Psoas muscle (tissue), 8 donors: ENCODE measurements at places on chromosomes 3 and 15. TPM values are rescaled to one million over a fixed set of nuclear protein-coding genes. Genes with fewer than 3 reads are reported as not detected.
A peak's percentile ranks its signal among the peaks of the same experiment; 100 is the strongest.

Gene ADPRH
- 16.9 TPM for total RNA-seq

Gene PLCH1
- total RNA-seq, result not detected

Gene NBEAL2
- 11.2 TPM for total RNA-seq

Gene OPA1
- total RNA-seq, result 129 TPM

Gene XRN1
- total RNA-seq, result 27.3 TPM

Gene C2CD4B
- 0.60 TPM for total RNA-seq

Gene MOBP
- not detected for total RNA-seq

Gene RAB27A
- total RNA-seq, result 2.1 TPM

Gene ANKUB1
- total RNA-seq, result not detected

Gene PRKCD
- total RNA-seq, result 3.2 TPM

Gene CD200
- total RNA-seq, result 1.5 TPM

GRCh38 chr3:54951405-54951804, 23.5 kb upstream of the LRTM1 start:
- no peak overlapping the region for H3K4me3 ChIP-seq
- peaks cover 14% of the 10 kb centered on the region for H3K4me1 ChIP-seq
- no peaks in the 10 kb centered on the region for H3K27me3 ChIP-seq
- DNase-seq, result peak; percentile 86
- no peaks in the 10 kb centered on the region for H3K36me3 ChIP-seq
- no peak overlapping the region for H3K27ac ChIP-seq

DNA sequence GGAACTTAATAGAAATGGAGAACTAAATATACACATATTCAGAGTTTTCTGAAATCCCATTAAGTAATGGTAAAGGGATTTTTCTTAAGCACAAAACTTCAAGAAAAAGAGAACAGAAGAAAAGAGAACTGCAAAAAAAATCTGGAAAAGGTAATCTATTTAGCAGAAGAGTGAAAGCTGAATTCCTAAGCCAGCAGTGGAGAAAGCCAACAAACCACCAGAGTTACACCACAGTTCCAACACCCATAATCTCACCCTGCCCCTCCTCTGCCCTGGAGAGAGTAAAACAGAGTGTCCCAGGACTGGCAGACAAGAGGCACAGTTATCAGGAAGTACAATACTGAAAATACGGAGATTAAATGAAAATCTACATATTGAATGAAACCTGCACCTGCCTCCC, 29.4 kb downstream of the TP53BP1 start:
- no peak overlapping the region for H3K27ac ChIP-seq
- H3K4me3 ChIP-seq, result no peak overlapping the region
- H3K4me1 ChIP-seq, result no peaks in the 10 kb centered on the region
- H3K27me3 ChIP-seq, result no peaks in the 10 kb centered on the region
- DNase-seq, result no peak
- no peaks in the 10 kb centered on the region for H3K36me3 ChIP-seq

- no peaks in the 10 kb centered on the region for H3K4me1 ChIP-seq
- H3K4me3 ChIP-seq, result no peak overlapping the region
- H3K36me3 ChIP-seq, result no peaks in the 10 kb centered on the region
These were observed 92.0 kb downstream of the GABRG3 start for GRCh38 chr15:27062951-27063350.

- no peak overlapping the region for H3K27ac ChIP-seq
- peaks cover 11% of the 10 kb centered on the region for H3K4me1 ChIP-seq
- H3K27me3 ChIP-seq, result no peaks in the 10 kb centered on the region
- no peak overlapping the region for H3K4me3 ChIP-seq
- H3K36me3 ChIP-seq, result no peaks in the 10 kb centered on the region
- no peak for DNase-seq
These were observed 166.6 kb downstream of the XXYLT1 start for GRCh38 chr3:195104340-195104739.

DNA sequence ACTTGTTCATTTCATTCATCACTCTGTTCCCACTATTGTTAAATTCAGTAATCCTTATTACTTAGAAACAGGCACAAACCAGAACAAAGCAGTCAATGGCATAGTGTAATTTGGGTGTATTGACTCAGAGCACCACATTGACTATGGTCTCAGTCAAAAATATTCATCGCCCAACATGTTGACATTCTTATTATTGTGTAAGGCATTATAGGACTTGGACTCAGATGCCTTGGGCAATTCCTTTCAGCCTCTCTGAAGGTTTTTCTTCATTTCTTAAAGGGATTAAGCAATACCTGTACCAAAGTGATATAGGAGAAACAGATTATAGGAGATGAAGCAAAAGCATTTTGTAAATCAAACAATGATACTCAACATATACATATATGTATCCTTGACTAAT, 114.7 kb upstream of the BHLHE40 start:
- H3K4me3 ChIP-seq, result no peak overlapping the region
- DNase-seq, result no peak
- H3K36me3 ChIP-seq, result no peaks in the 10 kb centered on the region
- peaks cover 7% of the 10 kb centered on the region for H3K4me1 ChIP-seq

- no peaks in the 10 kb centered on the region for H3K4me1 ChIP-seq
- no peak for DNase-seq
- no peak overlapping the region for H3K27ac ChIP-seq
- H3K27me3 ChIP-seq, result peaks cover 6% of the 10 kb centered on the region
- H3K4me3 ChIP-seq, result no peak overlapping the region
- H3K36me3 ChIP-seq, result no peaks in the 10 kb centered on the region
These were observed 2.9 kb downstream of the MUC4 start for GRCh38 chr3:195808741-195809290.

- no peaks in the 10 kb centered on the region for H3K27me3 ChIP-seq
- H3K36me3 ChIP-seq, result peaks cover 2% of the 10 kb centered on the region
- no peak for DNase-seq
- H3K4me1 ChIP-seq, result no peaks in the 10 kb centered on the region
These were observed 49.8 kb downstream of the ST3GAL6 start for GRCh38 chr3:98812851-98813374.

GRCh38 chr15:33852570-33852969, 115.7 kb upstream of the CHRM5 start:
- no peaks in the 10 kb centered on the region for H3K27me3 ChIP-seq
- peaks cover 62% of the 10 kb centered on the region for H3K36me3 ChIP-seq
- no peak overlapping the region for H3K27ac ChIP-seq
- H3K4me3 ChIP-seq, result no peak overlapping the region

GRCh38 chr15:62647202-62647842, 395.2 kb upstream of the TPM1 start:
- H3K36me3 ChIP-seq, result no peaks in the 10 kb centered on the region
- peak overlapping the region; percentile 72 for H3K27ac ChIP-seq
- peak overlapping the region; percentile 41 for H3K4me3 ChIP-seq
- peak; percentile 62 for DNase-seq
- no peaks in the 10 kb centered on the region for H3K27me3 ChIP-seq

DNA sequence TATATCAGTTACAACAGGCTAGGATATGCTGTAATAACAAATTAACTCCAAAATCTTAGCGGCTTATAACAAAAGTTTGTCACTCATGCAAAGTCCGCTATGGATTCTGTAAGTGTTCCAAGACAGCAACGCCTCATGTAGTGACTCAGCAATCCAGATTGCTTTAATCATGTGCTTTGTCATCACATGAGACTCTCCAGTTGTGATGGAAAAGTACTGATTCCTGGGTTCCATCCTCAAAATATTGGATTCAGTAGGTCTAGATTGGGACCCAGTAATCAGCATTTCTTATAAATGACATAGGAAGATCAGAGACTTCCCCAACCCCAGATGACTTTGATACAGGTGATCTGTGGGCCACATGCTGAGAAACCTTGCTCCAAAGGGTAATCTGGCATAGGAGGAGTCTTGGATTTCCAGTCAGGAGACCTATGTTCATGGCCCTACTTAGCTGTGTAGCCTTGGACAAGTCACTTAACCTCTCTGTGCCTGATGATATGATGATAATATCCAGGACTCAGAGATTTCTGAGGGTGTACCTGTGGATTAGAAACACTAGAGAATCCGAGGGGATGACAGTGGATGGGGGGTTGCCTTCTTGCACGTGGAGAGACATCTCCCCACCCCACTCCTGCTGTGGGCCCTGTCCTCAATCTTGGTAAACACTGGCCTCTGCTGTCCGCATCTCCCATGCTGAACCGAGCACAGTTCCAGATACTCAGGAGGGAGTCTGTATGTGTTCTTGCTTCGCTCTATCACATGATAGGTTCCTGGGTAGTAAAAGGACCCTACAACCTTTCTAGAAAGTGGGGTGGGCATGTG, 65.5 kb downstream of the CORO2B start:
- no peaks in the 10 kb centered on the region for H3K4me1 ChIP-seq
- H3K27me3 ChIP-seq, result no peaks in the 10 kb centered on the region
- no peak for DNase-seq
- no peak overlapping the region for H3K27ac ChIP-seq
- H3K36me3 ChIP-seq, result no peaks in the 10 kb centered on the region

DNA sequence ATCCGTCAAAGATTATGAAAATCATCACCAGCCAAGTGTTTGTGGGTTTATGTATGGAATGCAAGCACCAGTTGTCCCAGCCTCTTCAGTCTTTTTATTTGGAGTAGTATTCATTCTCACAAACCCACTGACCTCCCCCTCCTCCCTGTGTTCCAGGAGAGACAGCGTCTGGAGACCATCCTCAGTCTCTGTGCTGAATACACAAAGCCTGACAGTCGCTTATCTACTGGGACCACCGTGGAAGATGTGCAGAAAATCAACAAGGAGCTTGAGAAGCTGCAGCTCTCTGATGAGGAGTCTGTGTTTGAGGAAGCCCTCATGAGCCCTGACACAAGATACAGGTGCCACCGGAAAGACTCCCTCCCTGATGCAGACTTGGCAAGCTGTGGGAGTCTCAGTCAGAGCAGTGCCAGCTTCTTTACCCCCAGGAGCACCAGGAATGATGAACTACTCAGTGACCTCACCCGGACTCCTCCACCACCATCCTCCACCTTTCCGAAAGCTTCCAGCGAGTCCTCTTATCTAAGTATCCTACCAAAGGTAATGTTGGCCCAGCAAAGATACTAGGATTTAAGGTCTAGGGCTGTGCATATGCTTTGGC, 54.2 kb downstream of the PHLDB2 start:
- H3K4me3 ChIP-seq, result no peak overlapping the region
- H3K27me3 ChIP-seq, result no peaks in the 10 kb centered on the region
- no peak for DNase-seq
- no peaks in the 10 kb centered on the region for H3K4me1 ChIP-seq
- no peaks in the 10 kb centered on the region for H3K36me3 ChIP-seq

DNA sequence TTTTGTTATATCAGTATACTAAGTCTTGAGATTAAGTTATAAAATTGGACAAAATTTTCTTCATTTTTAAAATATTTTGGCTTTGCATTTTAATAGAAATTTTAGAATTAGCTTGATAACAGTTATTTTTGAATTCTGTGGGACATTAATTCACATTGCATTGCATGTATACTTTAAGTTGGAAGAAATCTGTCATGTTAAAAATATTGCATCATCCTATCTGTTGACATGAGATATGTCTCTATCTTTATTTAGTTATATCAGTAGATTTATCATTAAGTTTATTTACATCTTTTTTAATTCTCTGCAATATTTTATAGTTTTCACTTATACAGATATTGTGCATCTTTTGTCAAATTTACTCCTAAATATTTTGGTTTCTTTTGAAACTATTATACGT, 904.6 kb upstream of the NR2F2 start:
- no peaks in the 10 kb centered on the region for H3K36me3 ChIP-seq
- no peak for DNase-seq
- H3K27ac ChIP-seq, result no peak overlapping the region
- no peaks in the 10 kb centered on the region for H3K27me3 ChIP-seq

- no peaks in the 10 kb centered on the region for H3K27me3 ChIP-seq
- H3K4me1 ChIP-seq, result no peaks in the 10 kb centered on the region
- no peak overlapping the region for H3K4me3 ChIP-seq
These were observed 95.2 kb upstream of the C3orf80 start for GRCh38 chr3:160130071-160130470.

DNA sequence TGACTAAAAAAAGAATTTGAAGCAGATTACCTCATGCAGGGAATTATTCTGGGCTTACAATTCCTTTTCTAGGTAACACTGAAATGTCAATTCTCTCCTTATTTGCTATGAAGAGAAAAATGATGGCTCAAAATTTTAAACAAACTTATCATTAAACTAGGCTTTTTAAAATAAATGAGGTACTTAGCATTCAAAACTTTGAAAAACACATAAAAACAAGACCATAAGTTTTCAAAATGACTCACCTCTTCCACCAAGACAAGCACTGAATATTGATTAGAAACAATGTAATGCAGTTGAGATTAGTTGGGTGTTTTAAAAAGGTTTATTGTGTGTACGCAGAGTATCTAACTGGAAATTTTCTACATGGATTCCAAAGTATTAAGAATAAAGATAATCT, 154.6 kb downstream of the ADAM10 start:
- no peaks in the 10 kb centered on the region for H3K4me1 ChIP-seq
- no peaks in the 10 kb centered on the region for H3K27me3 ChIP-seq
- no peak overlapping the region for H3K27ac ChIP-seq
- DNase-seq, result no peak
- H3K4me3 ChIP-seq, result no peak overlapping the region
- H3K36me3 ChIP-seq, result peaks cover 2% of the 10 kb centered on the region
